ENCODE measurements at places on chromosomes 11 and 22.

DNA sequence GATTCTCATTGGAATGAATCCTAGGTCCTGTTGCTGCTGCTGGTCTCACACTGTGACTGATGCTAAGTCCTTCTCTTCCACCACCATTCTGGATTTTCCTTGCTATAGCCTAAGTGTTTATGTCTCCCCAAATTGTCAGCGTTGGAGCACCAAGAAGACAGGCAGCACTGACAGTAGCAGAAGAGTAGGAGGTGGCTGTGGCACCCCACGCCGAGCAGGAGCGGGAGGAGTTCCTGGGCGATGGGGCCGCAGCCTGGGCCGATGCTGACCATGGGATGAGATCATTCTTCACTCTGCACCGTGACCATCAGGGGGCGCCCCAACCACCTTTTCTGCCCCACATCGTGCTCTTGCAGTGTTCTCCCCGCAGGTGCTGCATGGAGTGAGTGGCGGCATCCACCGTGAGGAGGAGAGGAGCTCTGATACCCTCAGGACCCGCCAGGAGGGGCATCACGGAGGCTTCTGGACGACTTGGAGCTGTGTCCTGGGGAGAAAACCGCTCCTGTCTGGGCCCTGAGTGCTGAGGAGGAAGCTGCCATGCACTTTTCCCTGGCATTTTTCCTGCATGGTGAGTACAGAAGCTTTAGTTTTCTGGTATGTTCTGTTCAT lies 57.0 kb downstream of the LRRC74B start:
- peak; percentile 61 for DNase-seq

DNA sequence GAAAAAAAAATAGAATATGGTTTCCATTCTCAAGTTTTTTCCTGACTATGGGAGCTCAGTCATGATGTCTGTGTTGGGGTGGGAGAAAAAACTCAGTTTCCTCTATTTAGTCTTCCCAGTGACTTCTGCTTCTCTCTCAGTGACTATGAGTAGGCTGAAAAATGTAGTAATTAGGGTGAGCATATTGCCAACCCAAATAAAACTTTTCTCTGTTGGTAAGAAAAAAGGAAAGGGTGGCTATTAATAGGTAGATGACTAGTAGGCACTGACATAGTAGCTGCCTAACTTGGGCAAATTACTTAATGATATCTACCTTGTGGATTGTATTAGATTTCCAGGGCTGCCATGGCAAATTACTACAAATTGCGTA lies 34.2 kb upstream of the BIRC3 start:
- no peak for DNase-seq

DNA sequence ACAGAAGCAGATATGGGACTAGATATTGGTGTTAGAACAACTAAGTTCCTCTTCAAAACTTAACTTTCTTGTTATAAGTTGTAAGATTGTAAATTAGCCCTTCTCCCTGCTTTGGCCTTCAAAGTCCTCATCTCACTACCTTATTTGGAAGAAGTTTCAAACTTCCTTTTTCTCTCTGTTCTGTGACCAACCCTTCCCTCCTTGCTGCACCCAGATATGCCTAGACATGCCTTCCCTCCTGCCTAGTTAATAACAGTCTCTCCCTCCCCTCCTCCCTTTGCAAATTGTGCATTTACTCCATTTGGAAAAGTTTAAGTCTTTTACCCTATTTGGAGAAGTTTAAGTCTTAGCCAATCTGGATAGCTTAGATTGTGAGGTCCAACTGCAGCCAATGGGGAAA lies 4.9 kb downstream of the OR52K2 start:
- DNase-seq: no peak

GRCh38 chr22:50505776-50506610 lies 1.5 kb downstream of the LMF2 start:
- no peak for DNase-seq

Measured in CD4-positive, alpha-beta T cell treated with Interleukin-6 at 100 ng/mL for 8 hours (primary cell).